Brain (organoid and tissue), 16 donors: ENCODE measurements at places on chromosomes 7 and 10.

GRCh38 chr7:47945261-47946015, 2.8 kb downstream of the PKD1L1 start:
- DNase-seq, result peak; percentile 90

DNA sequence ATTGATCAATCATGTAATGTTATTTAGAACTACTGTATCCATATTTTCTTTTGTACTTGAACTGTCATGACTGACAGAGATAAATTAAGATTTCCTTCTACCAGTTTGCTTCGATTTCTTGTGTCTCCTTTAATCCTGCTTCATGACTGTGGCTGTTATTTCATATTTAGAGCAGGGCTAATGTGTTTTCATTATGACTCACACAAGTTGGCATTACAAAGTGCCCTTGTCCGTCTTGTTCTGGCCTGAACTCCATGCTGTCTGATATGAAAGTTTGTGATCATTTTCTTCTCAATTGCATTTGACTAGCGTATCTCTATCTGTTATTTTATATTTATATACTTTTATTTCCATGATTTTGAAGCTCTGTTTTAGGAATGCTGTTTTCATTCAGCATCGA, 344.1 kb upstream of the PRKCQ start:
- DNase-seq, result no peak

DNA sequence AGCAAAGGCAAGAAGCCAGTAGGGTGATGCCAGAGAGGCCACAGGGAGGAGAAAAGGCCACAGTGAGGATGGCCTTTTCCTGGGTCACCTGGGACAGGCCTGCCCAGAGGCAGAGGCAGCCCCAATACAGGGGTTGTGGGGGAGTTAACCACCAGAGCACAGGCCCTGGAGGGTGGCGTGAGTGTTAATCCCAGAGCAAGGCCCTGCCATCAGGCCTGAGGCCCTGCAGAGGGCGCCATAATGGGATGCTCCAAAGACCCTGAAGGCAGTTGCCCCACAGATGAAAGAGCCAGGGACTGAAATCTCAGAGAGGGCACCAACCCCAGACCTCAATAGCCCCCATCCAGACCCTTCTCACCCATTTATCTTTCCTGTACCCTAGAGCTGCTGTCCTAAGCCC, 23.9 kb downstream of the SLC13A4 start:
- DNase-seq, result no peak

- no peak for DNase-seq
Observed at GRCh38 chr10:25867321-25867720, 66.7 kb upstream of the MYO3A start.

- DNase-seq, result peak; percentile 30
Observed at GRCh38 chr7:51316262-51316665, 345 bp downstream of the COBL start.

DNA sequence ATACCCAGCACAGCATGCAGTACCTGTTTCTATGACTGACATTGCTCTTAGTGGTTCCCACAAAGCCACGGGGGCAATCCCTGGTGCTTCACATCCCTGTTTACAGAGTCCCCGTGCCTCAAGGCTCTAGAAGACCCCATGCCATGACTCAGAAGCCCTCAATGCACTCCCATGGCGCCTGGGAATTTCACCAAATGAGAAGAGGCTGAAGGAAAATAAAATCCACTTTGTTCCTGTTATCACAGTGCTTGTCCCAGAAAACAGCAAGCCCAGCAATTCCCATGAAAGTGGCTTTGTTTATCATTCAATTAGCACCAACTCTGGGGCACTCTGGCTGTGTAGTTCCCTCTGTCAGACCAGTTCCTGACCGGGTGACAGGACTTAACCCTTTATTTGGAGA, 268.3 kb downstream of the TNS3 start:
- no peak for DNase-seq

- no peak for DNase-seq
Observed at GRCh38 chr10:4196771-4197390, 411.9 kb upstream of the KLF6 start.

DNA sequence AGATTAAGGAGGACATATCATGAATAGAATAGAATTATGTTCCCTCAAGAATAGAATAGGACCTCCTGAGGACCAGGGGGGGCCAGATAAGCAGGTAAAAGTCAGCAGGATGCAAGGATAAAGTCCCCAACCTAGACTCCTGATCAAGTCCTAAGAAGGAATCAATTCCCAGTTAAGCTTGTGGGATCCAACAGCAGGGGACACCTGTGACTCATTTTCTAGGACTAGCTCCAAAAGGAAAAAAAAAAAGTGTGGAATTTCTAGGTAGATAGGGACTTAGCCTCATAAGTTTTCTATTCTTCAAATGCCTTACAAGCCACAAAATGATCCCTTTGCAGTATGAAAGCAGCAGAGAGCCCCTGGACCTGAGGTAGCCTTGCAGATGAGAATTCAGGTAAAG, 336.2 kb downstream of the WDR11 start:
- no peak for DNase-seq

DNA sequence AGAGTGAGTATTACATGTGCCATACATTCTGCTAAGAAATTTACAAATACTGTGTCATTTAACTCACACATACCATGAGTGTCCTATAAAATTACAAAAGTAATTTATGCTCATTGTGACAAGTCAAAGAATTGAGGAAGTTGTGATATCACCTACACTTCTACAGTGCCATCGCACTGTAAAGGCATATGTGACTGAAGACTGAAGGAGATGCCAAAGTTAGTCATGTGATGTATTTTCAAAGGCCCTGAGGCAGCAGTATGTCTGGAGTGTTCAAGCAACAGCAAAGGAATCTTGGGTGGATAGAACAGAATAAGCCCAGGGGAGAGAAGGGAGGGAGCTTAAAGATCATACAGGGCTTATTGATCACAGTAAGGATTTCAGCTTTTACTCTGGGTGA, 176.8 kb downstream of the WNT2 start:
- DNase-seq, result peak; percentile 61

DNA sequence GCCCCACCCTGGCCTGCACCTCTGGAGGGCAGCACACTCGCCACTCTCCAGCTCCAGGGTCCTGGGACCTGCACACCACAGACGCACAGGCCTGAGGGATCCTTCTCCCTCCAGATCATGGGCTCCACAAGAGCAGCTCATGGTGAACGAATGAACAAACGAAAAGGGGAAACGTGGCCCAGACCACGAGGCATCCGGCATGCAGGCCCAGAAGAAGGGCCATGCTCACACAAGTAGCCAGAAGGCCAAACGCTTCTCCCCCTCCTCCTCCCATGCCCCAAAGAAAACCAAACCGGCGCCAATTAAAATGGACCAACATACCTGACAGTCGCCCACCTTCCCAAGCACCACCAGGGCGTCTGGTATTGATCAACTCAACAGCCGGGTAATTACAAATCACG, 30.4 kb downstream of the MAD1L1 start:
- no peak for DNase-seq

- no peak for DNase-seq
Observed at GRCh38 chr10:60952067-60952845, 8.3 kb upstream of the RHOBTB1 start.

- no peak for DNase-seq
Observed at GRCh38 chr10:98258683-98259454, 9.1 kb downstream of the LOXL4 start.

GRCh38 chr10:3398825-3399646, 226.5 kb upstream of the PITRM1 start:
- no peak for DNase-seq

GRCh38 chr7:107971100-107971499, 31.9 kb downstream of the LAMB1 start:
- DNase-seq, result no peak

- DNase-seq, result no peak
Observed at GRCh38 chr7:106086062-106086461, 26.1 kb downstream of the SYPL1 start.

GRCh38 chr7:120794106-120794729, 63.7 kb downstream of the TSPAN12 start:
- no peak for DNase-seq

DNA sequence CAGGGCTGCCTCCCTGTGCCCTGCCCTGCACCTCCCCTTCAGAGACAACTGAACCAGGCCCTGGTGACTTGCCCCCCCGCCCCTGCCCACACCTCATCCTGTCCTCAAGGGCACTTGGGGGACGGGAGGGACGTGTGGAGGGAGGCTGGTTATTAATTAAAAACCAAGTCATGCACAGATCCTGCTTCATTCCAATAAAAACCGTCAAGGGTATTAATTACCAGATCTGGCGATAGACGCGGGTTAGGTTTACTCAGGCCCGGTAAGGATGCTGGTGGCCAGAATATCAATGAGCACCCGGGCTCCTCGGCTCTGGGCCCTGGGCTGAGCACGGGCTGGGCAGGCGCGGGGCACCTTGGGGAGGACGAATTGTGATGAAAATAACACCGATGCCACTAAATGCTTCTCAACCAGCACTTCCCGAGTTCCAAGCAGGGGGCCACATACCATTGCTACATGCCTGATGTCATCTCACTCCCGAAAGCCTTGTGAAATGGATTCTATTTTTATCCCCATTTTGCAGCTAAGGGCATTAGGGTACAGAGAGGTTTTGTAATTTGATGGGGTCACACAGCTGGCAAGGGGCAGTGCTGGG, 24.5 kb upstream of the GTF2IRD1 start:
- peak; percentile 63 for DNase-seq

GRCh38 chr10:17386616-17387075, 67.7 kb downstream of the ST8SIA6 start:
- DNase-seq, result no peak

GRCh38 chr7:65840446-65840845, 32.4 kb upstream of the VKORC1L1 start:
- DNase-seq, result no peak

- DNase-seq, result no peak
Observed at GRCh38 chr10:92131275-92131820, 159.5 kb downstream of the CPEB3 start.

GRCh38 chr7:25240340-25240739, 12.1 kb upstream of the NPVF start:
- DNase-seq, result no peak

GRCh38 chr10:97718659-97719142, 5.2 kb downstream of the MARVELD1 start:
- no peak for DNase-seq

- DNase-seq, result peak; percentile 22
Observed at GRCh38 chr7:121196286-121196685, 132.5 kb upstream of the WNT16 start.

GRCh38 chr10:126331101-126331500, 57.2 kb downstream of the ADAM12 start:
- DNase-seq, result no peak

DNA sequence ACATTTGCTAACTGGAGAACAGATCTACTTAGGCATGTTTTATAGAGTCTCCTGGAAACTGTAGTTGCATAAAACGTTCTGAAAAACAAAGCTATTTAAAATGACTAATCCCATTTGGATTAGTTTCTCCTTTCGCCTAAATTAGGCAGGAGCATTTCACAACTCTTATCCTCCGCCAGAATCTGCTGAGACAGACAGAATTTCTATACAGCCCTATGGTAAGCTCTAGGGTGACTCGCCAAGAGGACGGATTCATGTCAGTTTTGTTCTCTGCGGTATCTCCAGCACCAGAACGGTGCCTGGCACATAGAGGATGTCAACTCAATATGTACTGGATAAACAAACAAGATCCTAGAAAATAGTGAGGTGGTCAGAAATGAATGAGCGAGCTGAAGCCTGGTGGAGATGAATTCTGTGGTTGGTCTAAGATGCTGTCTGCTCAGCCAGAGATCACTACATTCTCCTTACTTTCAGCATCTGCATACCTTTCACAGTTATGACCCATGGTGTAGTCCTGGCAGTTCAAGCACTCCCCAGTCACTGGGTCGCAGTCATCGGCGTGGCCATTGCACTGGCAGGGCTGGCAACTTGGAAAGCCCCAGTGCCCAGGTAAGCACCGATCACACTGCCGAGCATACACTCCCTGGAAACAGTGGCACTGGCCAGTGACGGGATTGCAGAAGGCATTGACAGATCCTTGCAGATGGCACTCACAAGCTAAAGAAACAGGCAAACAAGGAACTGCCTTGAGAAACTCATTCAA, 44.0 kb downstream of the LAMB1 start:
- DNase-seq, result no peak

DNA sequence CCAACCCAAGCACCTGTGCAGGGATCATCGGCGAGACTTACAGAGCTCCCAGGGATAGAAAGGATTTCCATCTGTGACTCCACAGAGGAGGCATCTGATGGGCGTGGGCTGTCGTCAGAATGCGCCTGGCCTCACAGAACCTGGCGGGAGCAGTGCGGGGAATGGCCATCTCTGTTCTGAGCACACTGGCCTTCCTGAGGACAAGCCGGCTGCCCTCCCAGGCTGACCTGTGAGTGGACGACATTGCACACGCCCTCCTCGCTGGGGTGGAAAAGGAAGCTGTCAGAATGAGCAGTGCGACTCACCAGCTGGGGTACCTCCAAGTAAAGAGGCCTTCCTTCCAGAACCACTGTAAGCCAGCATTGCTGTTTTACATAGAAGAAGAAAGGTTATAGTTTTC, 234.6 kb upstream of the PITRM1 start:
- no peak for DNase-seq

DNA sequence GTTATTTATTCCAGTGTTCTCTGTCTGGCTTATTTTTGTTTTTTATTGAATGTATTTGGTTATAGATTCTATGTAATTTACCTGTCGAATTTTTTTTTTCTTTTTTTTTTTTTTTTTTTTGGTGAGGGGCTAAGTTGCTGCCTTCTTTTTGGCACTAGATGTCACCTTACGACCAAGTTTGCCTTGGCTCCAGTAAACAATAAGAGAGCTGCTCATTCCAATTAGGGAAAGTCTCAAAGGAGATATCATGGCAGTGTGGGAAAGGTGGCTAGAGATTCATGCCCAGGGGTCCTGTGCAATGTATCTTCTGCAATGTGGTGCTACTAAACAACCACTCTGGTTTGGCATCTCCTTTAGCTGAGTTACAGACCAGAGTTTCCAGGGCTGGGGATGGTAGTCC, 84.0 kb downstream of the PTPN20 start:
- DNase-seq, result no peak

DNA sequence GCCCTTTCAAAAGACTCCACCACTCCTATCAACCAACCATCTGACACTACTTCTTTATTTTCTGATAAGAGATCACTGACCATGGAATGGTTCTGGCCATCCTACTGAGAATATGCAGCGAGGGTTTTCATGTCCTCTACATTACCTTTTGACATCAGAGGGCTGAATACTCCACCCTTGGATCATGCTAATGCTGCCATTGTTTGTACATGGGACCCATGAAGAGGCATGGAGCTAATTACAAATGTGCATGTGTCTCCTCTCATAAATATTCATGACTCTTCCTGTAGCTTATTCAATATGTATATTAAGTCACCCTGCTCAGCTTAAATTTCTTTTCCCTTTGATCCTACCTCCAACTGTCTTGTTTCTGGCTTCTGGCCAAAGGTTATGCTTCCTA, 1065.8 kb upstream of the GHITM start:
- peak; percentile 52 for DNase-seq

- no peak for DNase-seq
Observed at GRCh38 chr10:109696981-109697775, 226.1 kb downstream of the XPNPEP1 start.
